Stimulated activated CD8-positive, alpha-beta memory T cell treated with anti-CD3 and anti-CD28 coated beads, Interleukin-7, amount 100 ng/mL, for 24 hours (primary cell): ENCODE measurements at places on chromosomes 3 and 15.

- DNase-seq, result no peak
These were observed 935.0 kb downstream of the ROBO1 start for GRCh38 chr3:78832785-78833204.

DNA sequence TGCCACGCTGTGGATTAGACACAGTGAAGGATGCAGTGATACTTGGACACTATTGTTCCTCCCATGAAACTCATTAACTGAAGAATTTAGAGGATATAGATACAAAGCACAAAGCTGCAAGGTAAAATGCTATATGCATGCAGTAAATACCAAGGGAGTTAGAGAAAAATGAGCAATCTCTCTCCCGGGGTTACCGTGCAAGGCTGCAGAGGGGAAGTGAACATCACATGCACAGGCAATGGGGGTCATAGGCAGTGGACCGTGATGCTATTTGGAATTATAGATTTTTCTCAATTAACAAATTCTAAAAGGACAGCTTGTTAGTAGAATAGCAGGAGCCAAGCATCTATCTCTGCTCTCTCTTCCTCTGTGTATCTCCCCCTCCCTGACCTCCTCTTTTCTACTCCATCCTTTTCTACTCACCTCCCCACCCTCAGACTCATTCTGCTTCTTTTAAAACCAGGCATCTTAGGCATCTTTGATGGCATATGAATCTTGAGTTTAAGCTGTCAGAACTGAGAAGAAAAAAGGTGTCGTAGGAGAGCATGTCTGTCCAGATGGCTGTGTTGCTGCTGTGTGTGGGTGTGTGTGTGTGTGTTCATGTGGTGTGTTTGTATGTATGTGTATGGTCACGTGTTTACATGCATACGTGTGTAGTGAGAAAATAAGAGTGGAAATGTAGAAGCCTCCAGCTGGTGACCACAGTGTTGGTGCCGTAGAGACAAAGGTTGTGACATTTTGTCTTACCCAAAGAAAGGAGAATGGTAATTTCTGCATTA, 339.0 kb downstream of the EPHB1 start:
- no peak for DNase-seq

GRCh38 chr15:44468709-44469385, 41.4 kb downstream of the CTDSPL2 start:
- no peak for DNase-seq

- no peak for DNase-seq
These were observed 428.3 kb upstream of the RASGRP1 start for GRCh38 chr15:38992930-38993329.

- no peak for DNase-seq
These were observed 119.9 kb downstream of the LMLN start for GRCh38 chr3:198079771-198080520.

GRCh38 chr3:140508550-140508949, 169.3 kb upstream of the TRIM42 start:
- DNase-seq, result no peak

GRCh38 chr3:196835086-196835485, 32.6 kb upstream of the SENP5 start:
- no peak for DNase-seq

GRCh38 chr3:11570789-11571495, 72.8 kb downstream of the VGLL4 start:
- DNase-seq, result no peak

DNA sequence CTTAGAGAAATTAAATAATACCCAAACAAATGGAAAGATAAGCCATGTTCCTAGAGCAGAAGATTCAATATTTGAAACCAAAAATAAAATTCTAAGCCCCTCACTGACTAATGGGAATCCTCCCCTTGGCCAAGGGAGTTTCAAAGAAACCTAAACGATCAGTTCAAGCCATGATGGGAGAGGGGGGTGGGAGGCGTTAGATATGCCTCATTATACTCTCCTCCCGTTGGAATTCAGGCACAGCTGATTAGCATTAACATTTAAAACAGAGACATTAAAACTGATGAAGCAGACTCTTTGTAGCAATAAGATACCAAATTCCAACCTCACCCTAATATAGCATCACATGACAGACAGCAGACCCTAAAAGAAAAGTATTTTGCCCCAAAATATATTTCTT, 32.9 kb downstream of the OCA2 start:
- no peak for DNase-seq

- DNase-seq, result no peak
These were observed 43.8 kb upstream of the ARHGEF3 start for GRCh38 chr3:56845505-56845904.

DNA sequence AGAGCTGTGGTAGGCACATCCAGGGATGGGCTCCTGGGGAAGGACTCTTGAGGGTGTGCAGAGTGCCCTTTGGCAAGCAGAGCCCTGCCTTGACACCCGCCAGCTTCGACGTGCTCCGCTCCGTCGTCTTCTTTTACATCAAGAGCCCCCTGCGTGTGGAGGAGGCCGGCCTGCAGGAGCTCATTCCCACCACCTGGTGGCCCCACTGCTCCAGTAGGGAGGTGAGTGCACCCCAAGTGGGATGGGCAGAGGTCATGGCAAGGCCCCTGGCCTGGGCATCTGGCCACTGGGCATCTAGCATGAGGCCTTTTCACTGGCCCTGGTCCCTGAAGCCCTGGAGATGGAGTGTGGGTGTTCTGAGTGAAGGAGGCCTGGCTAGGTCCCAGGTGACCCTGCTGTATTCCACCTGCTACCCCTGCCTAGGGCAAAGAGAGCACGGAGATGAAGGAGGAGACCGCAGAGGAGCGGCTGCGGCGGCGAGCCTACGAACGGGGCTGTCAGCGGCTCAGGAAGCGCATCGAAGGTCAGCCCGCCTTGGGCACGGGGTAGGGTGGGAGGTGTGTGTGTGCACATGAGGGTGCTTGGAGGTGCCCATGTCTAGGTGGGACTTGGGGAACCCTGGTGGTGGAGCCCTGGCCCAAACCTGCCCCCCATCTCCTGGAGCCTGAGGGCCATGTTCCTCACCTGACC, 12.2 kb downstream of the RNF123 start:
- DNase-seq, result no peak

DNA sequence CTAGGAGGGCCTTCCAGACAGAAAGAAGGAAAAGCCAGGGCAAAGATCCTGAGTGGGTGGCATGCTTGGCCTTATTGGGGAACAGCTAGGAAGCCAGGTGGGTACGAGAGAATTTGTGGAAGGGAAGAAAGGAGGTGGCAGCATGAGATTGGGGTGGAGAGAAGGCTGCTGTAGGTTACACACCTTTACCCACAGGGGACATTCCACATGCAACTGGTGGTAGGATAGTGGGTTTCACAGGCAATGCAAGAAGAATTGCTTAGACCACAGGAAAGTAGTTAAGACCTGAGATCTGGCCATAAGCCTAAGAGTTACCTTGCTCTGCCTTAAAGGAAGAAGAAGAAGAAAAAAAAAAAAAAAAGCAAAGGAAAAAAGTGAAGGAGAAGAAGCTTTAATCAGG, 19.8 kb downstream of the ANP32A start:
- DNase-seq, result no peak

DNA sequence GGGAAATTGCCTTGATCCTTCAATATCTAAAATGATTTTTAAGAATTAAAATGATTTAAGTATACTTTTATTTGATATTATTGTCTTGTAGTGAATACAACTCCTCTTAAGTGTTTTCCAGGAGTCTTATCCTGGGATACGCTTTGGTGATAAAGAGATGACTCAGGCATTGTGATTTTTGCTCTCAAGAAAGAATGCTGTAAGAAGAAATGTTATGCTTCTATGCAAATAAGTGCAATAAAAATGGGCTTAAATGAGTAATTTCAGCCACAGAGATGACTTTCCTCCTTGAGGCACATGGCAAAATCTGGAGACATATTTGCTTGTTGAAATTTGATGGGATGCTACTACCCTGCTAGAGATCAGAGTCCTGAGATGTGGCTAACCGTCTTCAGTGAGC, 358.6 kb upstream of the BCHE start:
- no peak for DNase-seq

DNA sequence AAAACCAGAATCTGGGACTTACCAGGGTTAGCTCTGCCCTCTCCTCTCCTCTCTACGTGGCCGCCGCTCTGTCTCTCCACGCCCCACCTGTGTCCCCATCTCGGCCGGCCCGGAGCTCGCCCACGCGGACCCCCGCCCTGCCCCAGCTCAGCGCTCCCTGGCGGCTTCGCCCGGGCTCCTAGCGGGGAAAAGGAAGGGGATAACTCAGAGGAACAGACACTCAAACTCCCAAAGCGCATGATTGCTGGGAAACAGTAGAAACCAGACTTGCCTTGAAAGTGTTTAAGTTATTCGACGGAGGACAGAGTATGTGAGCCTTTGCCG, 5.4 kb downstream of the ISL2 start:
- no peak for DNase-seq

- DNase-seq, result no peak
These were observed 93.8 kb upstream of the KBTBD8 start for GRCh38 chr3:66904336-66904735.

DNA sequence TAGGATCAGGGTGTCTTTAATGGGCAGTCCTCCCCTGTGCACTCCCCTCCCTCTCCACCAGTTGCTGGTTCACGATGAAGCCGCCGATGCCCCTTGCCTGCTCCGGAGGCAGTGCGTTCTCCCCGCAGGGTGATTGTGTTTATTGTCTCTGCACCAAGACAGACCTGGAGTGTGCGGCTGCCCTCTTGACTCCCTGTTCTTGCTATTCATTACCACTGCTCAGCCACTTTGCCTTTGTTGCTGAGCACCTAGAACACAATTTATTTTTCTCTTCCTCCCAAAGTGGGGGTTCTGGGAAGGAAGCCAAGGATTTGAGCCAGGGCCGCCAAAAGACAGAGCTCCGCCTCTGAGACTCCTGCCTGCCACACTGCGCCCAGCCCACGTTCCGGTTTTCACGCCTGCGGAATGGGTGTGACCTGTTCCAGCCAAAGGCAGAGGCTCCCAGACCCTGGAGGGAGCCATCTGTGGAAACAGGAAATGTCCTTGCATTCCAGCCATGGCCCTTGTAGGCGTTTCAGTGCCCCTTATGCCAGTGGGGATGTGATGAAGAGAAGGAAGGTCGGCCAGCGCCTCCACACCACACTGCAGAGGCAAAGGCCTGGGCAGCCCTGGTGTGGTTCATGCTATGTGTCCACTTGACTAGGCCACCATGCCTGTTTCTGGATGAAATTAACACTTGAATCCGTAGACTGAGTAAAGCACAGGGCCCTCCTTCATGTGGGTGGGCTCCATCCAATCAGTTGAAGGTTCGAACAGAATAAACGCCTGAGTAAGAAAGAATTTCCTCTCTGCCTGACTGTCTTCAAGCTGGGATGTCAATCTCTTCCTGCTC, 85.8 kb downstream of the HMG20A start:
- no peak for DNase-seq

- no peak for DNase-seq
These were observed 590 bp downstream of the POLG start for GRCh38 chr15:89333959-89334509.

DNA sequence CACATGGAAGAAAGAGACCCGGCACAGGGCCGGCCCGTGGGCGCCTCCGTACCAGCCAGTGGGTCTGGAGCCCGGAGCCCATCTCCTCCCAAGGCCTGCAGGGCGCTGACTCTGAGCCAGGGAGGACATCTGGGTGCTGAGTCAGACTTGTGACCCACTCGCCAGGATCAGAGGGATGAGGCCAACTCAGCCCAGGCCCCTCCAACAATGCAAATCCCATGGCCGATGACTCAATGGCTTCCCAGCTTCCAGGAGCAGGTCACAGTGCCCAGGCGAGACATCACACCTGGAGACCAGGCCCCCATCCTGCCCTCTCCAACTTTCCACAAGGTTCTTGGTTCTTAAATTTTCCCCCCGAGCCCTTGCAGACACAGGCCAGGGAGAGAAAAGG, 95.1 kb downstream of the LRIG1 start:
- no peak for DNase-seq

- DNase-seq, result no peak
These were observed 28.1 kb upstream of the LRTM1 start for GRCh38 chr3:54955941-54956340.

DNA sequence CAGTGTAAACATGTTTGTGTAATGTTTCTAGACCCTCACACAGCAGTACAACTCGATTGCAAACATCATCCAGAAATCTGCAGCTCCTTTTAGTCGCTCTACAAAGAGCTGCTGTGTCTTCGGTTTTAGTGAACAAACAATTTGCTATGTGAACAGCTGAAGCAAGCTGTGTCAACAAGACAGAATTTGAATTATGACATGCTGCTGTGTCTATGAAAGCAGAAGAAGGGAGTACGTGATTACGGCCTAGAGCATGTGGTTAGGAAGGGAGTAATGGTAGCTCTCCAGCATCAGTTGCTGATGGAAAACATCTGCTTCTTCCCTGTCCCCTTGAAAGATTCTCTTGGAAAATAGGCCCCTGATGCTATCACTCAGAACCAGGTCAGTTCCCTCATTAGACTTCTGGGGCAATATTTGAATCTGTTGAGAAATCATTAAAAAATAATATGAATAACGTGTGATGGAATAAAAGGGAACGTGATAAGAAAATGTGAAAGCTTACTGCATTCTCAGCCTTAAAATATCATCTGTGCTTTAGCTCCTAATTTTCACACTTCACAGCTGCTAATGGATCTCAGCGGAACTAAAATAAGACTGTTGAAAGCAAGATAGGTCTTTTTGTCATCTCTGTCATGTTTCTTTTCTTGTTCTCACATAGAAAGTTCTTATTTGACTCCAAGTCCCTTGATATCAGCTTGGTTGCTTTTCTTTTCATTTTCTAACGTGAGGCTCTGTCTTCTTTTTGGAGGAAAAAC, 891.5 kb downstream of the ROBO2 start:
- DNase-seq, result no peak

DNA sequence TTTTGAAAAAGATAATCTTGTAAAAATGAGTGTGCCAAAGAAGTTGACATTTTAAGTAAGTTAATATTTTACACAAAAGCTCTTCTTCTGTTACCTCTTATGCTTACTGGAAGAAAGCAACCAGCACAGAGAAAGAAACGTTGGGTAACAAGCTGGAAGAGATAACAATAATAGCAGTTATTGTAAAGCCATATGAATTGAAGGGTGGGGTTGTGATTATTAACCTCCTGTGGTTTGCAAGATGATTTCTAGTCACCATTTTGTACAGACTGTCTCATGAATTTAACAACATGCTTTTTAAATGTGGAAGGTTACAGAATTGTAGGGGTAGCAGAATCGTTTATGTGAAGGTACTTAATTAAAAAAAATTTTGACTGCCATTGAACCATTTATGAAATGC, 9.2 kb downstream of the RAP2B start:
- DNase-seq, result no peak

GRCh38 chr3:69869643-69870042, 129.9 kb upstream of the SAMMSON start:
- no peak for DNase-seq

- DNase-seq, result no peak
These were observed 8.8 kb upstream of the MUC20 start for GRCh38 chr3:195711813-195712534.
